ENCODE measurements at places on chromosomes 12 and 14.
A peak's percentile ranks its signal among the peaks of the same experiment; 100 is the strongest.

- no peak for DNase-seq
Measured at GRCh38 chr14:50774542-50775267, 56.3 kb downstream of the NIN start.

DNA sequence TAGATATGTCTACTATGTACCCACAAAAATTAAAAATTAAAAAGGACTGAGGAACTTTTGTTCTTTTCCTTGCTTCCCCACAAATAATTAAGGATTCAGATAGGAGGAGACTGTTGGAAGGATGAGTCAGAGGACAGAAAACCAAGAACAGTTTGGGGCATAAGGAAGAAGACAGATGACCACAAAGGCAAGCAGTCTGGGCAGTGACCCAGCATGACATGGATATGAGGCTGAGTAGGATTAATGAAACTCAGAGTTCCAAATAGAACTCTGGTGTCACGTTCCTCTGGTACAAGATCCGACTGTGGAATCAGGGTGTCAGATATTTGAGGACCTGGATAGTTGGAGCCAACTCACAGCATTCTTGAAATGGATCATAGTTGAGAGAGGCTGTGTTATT, 89.3 kb upstream of the SLC38A4 start:
- peak; percentile 60 for DNase-seq

- peak; percentile 56 for DNase-seq
Measured at GRCh38 chr12:121709478-121709961, 3.0 kb upstream of the TMEM120B start.

- no peak for DNase-seq
Measured at GRCh38 chr12:1839956-1840951, 19.9 kb downstream of the LRTM2 start.

DNA sequence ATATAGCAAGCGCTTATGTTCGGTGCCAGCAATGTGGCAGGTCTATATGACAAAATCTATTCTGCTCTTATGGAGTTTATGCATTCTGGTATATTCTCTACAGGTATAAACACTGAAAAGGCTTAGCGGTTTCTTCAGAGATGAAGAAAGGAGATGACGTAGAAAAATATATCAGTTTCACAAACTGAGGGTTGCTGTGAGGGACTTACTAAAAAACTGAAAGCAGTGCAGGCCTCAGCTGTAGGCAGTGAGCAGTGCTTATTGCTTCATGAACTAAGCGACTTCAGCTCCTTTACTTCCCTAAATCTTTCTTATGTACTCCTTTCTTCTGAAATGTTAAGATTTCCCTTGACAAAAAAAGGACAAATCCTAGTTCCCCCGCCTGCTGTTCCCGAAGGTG, 4.5 kb downstream of the DDX47 start:
- DNase-seq, result no peak

DNA sequence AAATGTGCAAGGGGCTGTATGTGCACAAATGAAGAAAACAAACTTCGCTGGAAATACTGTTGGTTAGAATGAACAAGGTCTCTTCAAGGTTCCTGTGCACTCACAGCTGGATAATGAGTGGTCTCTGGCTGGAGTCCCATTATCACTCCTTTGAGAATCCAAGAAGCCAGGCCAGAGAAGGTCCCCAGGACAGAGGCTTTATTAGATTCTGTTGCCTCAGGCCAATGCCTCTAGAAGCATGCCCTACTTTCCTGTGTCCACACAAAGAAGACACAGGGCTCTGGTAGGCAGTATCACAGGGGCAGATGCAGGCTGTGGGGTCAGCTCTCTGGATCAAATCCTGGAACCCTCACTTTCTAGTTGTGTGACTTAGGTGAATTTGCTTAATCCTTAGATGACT, 384.7 kb downstream of the GRIN2B start:
- DNase-seq, result no peak

Measured in HS-5 (cell line).